ENCODE measurements at places on chromosomes 11 and 22.

DNA sequence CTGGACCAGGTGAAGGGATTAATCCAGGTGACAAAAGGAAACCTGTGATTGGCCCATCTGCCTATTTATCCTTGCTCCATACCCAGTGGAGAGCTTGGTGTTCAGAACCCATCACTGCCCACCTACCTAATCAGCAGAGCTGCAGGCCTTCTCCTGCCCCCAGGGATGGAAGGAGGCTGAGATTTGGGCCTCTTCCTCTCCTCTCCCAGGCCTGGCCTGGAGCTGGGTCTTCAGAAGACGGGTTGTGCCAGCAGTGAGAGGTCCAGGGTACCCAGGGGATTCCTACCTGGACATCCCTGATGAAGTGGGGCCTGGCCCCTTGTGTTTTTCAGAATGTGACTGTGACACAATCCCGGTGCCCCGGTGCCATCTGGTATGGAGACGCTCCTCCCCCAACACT is 80.3 kb upstream of the MYOD1 start:
- DNase-seq: no peak

- DNase-seq: no peak
These were observed 9.6 kb downstream of the NAGA start for GRCh38 chr22:42061041-42061440.

DNA sequence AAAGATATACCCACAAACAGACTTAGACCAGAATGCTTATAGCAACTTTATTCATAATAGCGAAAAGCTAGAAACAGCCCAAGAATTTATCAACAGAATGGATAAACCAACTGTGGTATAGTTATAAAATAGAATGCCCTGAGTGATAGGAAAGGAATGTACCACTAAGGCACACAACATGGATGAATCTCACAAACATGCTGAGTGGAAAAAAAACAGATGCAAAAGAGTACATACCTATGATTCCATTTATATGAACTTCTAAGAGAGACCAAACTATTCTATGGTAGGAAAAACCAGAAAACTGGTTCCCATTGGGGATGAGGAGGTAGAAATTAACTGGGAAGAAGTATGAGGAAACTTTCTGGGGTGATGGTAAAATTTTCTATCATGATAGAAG is 40.4 kb upstream of the GRIK4 start:
- DNase-seq: no peak

- DNase-seq: no peak
These were observed 148.8 kb downstream of the HIPK3 start for GRCh38 chr11:33405834-33406602.

DNA sequence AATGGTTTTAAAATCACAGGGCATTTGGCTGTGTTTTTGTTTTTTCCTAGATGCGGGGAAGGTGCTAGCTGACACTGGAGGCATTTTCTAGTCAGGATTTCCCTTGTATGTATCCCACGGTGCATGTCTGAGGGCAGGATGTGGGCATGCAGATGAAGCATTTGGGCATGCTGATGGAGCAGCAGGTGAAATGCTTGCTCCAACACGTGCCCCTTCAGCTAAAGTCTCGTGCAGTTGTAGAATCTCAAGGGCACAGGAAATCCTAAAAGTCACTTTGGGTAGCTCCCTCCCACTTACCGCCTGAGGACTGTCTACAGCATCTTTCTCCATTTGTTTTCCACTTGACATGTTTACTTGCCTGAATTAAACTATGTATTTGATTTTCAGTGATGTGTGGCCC is 429.4 kb upstream of the B3GAT1 start:
- no peak for DNase-seq

GRCh38 chr11:120877746-120878365 is 146.0 kb upstream of the TBCEL start:
- no peak for DNase-seq

GRCh38 chr11:122436188-122436555 is 219.3 kb upstream of the UBASH3B start:
- no peak for DNase-seq
